Bone marrow (tissue), 2 donors: ENCODE measurements at places on chromosomes 5 and 9.

- no peak for DNase-seq
Observed at GRCh38 chr5:143495110-143495509, 91.6 kb upstream of the NR3C1 start.

DNA sequence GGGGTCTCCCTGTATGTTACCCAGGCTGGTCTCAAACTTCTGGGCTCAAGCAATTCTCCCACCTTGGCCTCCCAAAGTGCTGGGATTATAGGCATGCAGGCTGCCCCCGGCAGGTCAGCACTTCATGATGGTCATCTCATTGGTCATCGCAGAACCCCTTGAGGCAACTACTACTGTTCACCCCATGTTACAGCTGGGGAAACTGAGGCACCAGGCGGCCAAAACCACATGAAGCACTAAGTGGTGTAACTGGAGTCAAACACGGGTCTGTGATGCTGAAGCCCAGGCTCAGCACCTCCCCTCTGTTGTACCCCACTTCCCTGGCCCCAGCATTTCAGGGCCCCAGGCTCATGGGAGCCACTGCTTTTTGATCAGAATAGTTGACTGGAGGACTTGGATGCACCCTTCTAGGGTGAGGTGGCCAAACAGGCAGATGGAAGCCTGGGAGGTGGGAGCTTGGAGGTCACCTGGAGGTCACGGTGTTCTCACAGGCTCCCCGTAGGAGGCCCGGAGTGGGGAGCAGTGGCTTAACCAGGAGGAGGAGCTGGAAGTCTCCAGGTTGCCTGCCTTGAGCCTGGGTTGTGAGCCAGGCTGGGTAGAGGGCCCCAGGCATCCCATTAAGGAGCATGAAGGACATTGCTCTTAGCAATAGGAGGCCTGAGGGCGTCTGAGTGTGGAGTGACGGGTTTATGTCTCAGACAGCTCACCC lies 57.3 kb upstream of the RPL26L1 start:
- no peak for DNase-seq

- no peak for DNase-seq
Observed at GRCh38 chr5:14118551-14119320, 24.4 kb upstream of the TRIO start.

- DNase-seq, result no peak
Observed at GRCh38 chr5:10577371-10578292, 13.8 kb downstream of the ANKRD33B start.

DNA sequence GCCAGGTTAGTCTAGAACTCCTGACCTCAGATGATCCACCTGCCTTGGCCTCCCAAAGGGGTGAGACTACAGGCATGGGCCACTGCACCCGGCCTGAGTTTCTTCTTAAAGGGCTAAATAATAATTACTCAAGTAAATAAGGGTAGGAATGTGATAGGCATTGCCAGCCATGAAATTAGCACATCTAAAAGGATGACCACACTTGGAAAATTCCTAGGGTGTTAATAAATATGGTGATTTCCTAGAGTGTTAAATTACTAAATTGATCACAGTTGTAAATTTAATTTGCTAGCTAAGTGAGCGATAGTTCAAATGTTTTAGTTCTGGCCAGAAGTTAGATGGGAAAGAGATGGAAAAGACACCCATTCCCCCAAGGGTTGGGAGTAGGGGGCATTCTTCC lies 53.4 kb downstream of the UBAP1 start:
- DNase-seq, result no peak

DNA sequence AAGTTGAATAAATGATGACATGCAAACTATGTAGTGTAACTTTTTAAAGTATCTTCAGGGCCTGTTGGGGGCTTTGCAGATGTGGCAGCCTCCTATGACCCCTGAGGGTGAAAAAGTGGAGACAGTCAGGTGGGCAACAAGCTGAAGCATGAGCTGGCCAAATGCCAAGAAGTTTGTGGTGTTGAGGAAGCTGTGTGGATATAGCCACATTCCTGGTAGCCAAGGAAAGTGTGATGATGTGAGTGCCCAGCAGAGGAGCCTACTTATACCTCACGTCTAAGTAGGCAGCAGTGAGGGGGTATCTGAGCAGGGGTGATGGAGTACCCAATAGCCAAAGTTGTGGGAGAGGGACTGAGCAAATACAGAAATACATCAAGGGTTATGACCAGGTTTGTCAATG lies 621.2 kb upstream of the CDH6 start:
- DNase-seq, result no peak

- DNase-seq, result no peak
Observed at GRCh38 chr9:133448487-133448972, 11.2 kb upstream of the CACFD1 start.

- DNase-seq, result no peak
Observed at GRCh38 chr9:106032978-106033377, 338.6 kb downstream of the TMEM38B start.

DNA sequence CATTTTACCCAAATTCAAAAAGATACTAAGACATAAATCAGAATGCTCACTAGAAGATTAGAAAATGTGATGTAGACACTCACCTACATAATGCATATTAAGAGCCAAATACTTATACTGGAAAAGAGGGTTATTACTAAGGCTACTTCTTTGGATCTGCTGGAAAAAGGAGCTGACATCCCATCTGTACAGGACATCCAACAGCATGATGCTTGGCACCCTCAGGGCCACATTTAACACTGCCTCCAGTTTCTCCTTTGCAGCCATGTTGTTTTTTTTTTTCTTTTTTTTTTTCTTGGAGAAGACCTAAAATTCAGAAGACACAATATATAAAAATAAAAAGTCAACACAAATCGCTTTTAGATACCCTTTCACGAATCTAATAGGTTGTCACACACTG lies 6.0 kb downstream of the RNF145 start:
- no peak for DNase-seq

DNA sequence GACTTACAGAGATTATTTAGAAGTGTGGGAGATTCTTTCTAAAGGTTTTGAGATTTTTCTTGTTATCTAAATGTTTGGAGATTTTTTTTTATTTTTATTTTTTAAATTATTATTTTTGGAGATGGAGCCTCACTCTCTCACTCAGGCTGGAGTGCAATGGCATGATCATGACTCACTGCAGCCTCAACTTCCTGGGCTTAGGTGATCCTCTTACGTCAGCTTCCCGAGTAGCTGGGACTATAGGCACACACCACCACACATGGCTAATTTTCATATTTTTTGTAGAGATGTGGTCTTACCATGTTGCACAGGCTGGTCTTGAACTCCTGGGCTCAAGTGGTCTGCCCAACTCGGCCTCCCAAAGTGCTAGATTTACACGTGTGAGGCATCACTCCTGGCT lies 694.5 kb downstream of the TLE1 start:
- no peak for DNase-seq

DNA sequence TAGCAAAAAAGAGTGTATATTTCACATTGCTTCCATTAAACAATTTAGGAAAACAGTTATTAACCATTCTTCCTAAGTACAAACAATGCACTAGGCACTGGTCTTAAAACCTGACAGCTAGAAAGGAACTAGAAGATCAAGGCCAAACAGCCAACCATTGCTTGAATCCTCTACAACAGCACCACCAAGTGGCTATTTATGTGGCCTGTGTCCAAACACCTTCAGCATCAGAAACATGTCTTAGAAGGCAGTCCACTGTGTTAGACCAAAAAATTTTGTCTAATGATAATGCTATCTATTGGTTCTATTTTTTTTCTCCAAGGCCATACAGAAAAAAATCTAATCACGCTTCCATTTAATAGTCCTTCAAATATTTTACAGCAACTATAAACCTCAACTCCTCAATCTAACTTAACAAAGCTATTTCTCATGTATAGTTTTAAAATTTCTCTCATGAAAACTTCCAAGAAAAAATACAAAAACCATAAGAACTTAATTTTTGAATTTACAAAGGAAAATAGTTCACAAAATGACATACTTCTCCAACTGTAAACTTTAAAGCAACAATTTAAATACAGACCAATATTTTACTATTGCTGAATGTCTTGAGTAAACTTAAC lies 36.1 kb downstream of the CAAP1 start:
- DNase-seq, result no peak

DNA sequence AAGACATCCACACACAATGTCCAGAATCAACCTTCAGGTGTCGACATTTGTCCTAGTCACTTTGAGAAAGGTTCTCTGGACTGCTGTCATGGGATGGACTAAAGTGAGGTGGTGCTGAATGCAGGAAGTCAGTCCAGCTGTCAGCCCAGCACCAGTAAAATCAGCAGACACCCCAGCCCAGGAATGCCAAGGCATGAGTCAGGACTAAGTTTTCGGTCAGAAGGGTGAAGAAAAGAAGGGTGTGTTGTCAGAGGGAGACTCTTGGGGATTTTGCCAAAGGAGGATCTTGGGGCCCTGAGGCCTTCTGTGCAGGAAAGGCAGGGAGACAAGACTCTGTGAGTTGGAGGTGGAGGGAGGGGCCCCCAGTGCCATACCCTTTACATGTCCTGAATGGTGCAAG lies 69.0 kb upstream of the XPA start:
- DNase-seq, result no peak

GRCh38 chr5:142233083-142234032 lies 91.5 kb downstream of the SPRY4 start:
- DNase-seq, result no peak

GRCh38 chr5:38808666-38809343 lies 37.0 kb upstream of the OSMR start:
- no peak for DNase-seq

DNA sequence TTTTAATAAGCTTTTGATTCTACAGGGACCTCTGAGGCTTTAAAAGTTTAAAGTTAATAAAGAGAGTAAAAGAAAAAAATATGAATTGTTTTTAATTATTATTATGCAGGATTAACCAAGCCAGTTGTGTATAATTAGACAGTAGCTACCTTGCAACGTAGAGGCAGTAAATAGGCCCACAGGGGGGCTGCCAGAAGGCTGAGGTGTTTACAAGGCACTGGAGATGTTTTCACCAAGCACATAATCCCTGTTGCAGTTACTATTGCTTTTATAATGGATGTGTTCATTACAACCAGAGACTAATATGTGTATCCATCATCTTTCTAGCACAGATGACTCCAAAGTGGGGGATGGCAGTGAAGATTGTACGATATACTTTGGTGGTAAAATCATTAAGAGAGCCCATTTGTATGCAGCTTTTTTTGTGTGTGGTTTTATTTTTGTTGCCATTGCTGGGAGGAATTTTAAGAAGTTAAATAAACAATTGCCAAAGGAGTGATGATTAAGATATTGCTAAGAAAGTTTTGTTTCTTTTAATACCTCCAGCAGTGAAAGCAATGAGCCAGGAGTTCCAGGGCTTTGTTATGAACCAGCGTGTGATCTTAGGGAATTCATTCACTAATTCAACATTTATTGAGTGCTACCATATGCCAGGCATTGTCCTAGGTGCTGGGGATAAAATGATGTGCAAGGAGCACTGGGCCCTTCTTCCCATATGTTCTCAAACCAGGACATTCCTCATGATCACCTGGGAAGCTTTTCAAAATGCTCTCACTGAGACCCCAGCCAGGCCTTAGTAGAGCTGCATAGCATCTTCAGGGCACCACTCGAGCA lies 138.7 kb upstream of the EFNA5 start:
- DNase-seq, result no peak

DNA sequence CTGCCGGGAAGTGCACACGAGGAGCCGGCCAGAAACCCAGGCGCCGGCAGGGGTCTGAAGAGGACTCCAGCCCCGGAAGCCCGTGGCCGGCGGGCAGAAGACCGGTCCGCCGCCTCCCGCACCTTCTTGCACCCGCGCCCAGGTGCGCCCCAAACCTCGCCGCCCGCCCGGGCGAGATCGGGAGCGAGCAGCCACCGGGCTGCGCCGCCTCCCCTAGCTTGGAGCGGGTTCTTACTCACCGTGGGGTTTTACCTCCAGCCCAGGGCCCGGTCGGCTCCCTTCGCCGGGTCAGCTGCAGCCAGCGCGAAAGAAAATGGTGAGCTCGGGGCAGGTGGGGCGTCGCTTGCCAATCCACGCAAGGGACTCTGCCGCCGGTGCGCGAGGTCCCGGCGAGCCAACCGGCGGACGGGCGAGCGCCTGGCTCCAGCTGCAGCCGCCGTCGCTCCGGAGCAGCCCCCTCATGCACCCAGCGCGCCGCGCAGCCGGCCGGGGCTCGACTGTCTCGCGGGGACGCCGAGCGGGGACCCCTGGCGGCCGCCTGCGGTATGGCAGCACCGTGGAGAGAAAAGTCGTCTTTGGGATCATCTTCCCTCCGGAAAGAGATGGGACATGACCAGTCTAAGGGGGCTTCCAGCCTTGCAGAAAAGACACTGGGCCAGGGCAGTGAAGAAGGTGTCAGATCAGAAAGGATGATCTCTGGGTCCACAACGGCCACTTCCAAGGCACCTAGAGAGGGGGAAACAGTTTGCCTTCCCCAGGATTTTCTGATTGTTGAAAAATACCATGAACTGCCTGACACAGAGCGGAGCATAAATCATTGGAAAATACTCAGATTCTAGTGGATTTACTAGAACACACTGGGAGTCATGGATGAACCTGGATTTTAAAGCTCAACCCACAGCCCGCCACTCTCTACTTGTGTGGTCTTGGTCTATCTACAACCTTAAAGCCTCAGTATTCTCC lies at the start of gene MOB3B:
Gene MOB3B (minus strand): TSS at position 499 of the 963 bp plus-strand sequence. CDS start 74,264 bp downstream, outside the sequence.
- peak; percentile 62 for DNase-seq

GRCh38 chr5:154603953-154604679 lies 126.1 kb upstream of the HAND1 start:
- no peak for DNase-seq

GRCh38 chr5:42361315-42361688 lies 61.9 kb upstream of the GHR start:
- DNase-seq, result no peak

- peak; percentile 26 for DNase-seq
Observed at GRCh38 chr5:178113141-178113787, at the start of gene N4BP3. TSS of gene N4BP3 (plus strand) at chr5:178113532. CDS start at chr5:178119584, 6,052 bp downstream.

GRCh38 chr9:19471737-19472648 lies 63.2 kb downstream of the ACER2 start:
- DNase-seq, result no peak

DNA sequence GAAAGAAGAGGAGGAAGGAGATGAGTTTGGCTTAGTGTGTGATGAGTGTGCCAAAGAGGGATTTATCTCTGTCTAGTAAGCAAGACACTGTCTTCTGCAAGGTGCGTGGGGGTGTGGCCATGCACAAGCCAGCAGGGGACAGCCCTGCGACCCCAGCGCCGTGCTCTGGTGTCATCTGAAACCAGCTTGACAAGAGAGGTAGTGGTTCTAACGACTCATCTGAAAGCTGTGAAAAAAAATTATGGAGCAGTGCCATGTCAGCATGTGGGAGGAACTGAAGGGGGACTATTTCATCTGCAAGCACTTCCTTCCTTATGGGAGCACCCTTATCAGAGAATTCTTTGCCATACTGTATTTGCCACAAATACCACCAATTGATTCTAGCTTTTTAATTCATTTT lies 398.6 kb downstream of the PSAT1 start:
- no peak for DNase-seq

DNA sequence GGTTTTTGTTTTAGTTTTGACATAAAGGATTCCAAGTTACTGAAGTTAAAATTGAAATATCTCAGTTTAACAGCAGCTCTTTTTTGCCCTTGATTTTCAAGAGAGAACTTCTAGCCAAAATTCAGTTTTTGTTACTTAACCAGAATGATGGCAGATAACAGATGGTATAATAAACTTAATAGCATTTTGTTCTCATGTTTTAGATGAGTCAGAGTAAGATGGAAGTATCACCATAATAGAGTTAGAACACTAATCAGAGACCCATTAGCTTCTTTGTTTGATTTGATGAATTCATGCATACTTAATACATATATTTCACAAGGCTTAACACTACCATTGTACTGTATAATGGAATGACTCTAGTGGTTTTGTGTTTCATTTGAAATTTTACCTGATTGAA lies 11.9 kb downstream of the ZCCHC9 start:
- DNase-seq, result no peak
